ENCODE measurements at places on chromosomes 2 and 18.

GRCh38 chr2:231376857-231377256, 18.7 kb upstream of the B3GNT7 start:
- DNase-seq = no peak

DNA sequence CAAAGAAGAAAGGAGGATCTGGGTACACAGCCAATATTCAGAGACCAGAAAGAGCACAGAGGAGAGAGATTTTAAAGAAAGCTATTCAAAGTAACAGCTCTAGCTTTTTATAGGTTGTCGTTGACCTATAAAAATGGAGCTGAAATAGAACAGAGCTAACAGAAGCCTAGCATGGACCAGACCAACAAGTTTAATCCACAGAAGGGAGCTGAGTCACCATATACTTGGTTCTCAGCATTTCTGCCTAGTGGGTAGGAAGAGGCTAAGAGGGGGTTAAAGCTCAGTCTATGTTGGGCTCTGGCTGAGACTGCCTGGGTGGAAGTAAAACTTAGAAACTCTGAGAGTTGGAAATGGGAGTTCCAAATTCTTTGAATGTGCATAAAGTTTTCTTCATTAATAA, 678.0 kb upstream of the CDH2 start:
- DNase-seq = no peak

GRCh38 chr18:46374850-46375249, 270.7 kb downstream of the HAUS1 start:
- DNase-seq = no peak

DNA sequence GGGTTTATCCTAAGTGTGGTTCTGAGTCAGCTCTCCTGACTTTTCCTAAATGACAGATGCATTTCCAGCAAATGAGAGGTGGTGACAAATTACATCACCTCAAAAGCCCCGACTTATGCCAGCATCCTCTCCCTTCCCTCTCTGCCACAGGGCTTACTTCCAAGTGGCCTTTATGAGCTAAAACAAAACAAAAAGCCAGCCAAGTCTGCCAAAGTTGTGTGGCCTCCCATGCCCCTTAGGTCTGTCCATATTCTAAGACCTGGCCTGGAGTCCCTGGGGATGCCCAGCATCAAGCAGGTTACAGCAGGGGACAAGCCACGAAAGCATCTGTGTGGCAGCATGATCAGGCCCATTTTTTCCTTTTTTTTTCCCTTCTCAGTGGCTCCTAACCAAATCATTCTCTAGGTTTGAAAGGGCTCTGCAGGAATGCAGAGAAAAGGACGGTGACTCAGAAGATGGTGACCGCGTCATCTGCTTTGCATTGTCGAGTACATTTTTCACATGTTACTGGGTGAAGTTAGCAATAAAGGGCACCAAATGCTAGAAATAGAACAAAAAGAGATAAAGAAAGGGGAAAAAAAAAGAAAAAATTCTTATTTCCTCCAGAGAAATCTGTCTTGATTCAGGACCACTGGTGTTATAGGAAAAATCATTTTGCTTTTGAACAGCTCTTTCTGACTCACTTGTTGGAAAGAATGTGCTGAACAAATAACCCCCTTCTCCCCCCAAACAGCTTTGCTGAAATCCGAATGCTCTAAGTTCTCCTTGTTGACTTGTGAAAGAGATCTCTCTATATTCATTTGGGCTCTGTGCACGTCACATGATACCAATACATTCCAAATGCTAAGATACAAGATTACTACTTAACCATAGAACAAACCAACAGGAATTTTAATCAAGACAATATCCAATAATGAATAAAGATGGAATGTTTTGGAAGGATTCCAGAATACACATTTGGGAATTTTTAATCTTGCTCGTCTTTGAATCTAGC, 178.7 kb downstream of the EN1 start:
- DNase-seq = no peak

- no peak for DNase-seq
These were observed 78.0 kb downstream of the UPP2 start for GRCh38 chr2:158179660-158180059.

- no peak for DNase-seq
These were observed 1.1 kb downstream of the COLEC11 start for GRCh38 chr2:3595985-3596384.

- no peak for DNase-seq
These were observed 104.5 kb downstream of the DCDC2C start for GRCh38 chr2:3807853-3808252.
